RWPE1 (cell line): ENCODE measurements at places on chromosomes 13 and 19.

DNA sequence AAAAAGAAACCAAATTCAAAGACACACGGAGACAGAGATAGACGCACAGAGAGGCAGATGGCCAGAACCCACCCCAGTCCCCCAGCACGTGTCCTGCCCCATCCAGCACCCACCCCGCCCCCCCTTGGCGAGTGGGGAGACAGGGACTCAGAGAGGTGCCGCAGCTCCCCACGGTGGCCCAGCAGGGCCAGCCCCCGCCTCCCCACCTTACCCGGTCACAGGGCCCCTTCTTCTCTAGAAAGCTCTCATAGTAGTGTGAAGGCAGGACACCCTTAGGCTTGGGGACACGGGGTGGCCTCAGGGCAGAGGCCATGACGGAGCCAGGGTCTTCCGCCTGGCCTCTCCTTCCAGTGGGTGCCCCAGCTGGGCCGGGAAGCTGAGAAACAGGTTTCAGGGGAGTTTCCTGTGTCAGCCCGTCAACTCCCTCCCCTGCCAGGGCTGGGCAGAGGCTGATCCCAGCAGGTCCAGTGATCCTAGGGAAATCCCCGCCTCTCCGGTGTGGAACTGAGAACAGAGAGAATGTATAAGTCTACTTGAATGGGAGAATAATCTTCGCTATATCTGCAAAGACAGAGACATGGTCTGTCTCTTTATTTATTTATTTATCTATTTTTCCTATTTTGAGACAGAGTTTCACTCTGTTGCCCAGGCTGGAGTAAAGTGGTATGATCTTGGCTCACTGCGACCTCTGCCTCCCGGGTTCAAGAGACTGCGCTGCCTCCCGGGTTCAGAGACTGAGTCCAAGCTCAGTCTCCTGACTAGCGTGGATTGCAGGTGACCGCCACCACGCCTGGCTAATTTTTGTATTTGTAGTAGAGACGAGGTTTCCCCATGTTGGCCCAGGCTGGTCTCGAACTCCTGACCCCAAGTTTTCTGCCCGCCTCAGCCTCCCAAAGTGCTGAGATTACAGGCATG, at the start of gene STAP2:
TSS of gene STAP2 (minus strand) at position 387 of the 915 bp plus-strand sequence. CDS start at position 313, 74 bp downstream.
- peak; percentile 78 for DNase-seq

DNA sequence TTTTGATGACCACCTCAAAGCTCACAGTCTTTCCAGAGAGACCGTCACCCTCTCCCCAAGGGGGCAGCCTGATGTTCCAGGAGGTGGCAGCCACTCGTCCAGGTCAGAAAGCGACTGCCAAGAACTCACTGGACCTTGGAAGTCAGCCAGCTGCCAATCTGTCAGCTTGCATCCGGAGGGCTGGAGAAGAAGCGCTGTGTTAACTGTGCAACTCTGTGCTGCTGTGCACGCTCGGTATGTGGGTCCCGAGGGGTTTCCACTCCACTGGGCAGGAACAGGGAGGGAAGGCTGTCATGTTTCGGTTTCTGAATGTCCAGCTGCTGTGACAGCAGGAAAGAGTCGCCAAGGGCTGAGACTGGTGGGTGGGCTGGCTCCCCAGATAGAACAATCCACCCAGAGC, 89.2 kb downstream of the CACNA1A start:
- no peak for DNase-seq

GRCh38 chr19:34767951-34768350, 5.1 kb downstream of the ZNF599 start:
- DNase-seq, result no peak

DNA sequence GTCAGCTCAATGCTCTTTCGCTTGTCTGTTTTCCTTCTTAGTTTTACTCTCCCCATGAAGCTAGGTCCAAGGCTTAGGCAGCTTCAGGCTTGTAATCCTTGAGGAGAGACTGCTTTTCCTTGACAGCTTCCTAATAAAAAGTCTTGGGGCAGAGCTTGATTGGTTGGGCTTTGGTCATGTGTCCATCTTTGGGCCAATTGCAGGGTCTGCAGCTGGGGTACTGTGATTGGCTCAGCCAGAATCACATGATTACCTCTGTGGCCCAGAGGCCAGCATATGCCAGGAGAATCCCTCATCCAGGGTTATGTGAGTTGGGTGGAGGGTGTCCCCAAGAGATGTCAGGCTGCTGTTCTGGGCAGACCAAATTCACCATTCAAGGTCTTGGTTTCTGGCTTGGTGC, 8.1 kb downstream of the KLK1 start:
- DNase-seq, result no peak

DNA sequence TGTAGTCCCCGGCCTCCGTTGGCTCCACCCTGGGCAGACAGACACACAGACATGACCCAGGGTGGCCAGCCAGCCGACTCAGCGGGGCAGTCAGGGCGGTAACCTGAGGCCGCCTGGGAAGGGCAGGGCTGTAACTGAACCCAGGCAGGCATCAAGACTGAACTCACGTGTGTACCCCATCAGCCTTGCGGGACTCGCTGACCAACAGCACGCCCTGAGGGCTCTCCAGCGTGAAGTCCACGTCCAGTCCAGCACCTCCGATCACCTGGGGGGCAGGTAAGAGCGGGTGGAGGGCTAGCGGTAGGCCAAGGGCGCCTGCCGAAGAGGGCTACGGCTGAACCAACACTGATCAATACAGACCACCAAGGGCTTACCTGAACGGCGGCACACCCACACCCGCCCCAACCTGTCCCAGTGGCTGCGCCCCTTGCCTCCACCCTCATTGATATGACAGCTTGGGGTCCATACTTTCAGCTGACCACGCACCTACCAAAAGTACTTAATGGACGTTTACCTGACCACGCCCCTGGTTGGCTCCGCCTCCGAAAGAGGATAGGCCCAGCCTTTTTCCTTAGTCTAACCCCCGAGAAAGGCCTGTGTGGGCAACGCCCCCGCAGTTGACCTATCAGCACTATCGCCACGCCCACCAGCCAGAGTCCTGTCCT, 791 bp downstream of the TMED1 start:
- peak; percentile 99 for DNase-seq

GRCh38 chr19:2578391-2578890, 102.5 kb downstream of the GADD45B start:
- DNase-seq, result peak; percentile 47

- DNase-seq, result no peak
Measured at GRCh38 chr19:4712771-4713170, 10.9 kb downstream of the DPP9 start.

- DNase-seq, result no peak
Measured at GRCh38 chr19:3682741-3683404, 17.4 kb downstream of the PIP5K1C start.

- no peak for DNase-seq
Measured at GRCh38 chr13:44292545-44292944, 81.1 kb upstream of the SERP2 start.

DNA sequence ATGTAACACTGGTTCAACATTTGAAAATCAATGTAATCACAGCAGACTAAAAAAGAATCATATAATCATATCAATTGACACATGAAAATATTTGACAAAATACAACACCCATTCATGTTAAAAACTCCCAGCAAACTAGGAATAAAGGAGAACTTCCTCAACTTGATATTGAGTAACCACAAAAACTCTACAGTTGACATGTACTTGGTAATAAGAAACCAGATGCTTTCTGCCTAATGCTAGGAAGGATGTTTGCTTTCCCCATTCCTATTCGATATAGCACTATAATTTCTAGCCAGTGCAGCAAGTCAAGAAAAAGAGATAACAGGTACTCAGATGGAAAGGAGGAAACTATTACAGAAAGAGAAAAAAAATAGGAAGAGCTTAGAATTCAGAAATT, 26.9 kb downstream of the UFM1 start:
- DNase-seq, result no peak

DNA sequence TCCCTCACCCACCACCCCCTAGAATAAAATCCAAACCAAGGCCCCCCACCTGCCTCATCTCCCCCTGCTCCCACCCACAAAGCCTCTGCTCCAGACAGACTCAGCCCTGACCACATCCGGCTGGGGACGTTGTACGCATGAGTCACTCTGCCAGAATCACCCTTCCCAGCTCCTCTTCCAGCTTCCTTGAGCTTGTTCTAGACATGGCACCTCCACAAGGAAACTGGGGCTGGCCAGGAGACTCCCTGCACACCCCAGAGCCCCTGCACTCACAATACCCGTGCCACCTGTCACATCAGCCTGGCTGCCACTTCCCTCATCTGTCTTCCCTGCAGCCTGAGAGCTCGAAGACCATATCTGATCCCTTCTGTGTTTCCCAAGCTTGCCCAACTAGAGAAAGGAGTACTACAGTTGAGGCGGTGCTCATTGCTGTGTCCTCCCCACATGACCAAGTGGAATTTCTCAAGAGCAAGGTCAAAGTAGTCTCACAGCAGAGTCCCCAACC, 9.7 kb downstream of the DEDD2 start:
- DNase-seq, result peak; percentile 71

DNA sequence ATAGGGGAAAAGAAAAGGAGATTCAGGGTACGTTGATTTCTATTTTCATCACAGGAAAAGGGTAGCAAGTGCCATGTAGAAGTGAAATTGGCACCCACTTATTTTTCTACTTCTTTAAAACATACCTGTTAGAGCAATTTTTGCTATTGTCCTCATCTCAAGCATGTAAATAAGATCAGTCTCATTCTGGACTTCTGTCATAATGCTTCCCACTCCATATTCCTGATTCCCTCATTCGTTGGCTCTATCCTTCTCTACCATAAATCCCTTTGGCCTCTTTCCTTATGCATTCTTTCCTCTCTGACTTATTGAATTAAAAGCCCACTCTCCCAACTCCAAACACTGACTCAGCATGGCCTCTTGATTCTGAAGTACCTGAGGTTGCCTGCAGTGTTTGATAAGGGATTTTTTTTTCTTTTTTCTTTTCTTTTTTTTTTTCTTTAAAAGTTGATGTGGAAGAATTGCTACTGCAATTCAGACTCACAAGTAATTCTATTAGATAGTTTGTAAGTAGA, 465.7 kb downstream of the SLITRK6 start:
- no peak for DNase-seq

GRCh38 chr13:99614465-99614885, 113.2 kb downstream of the TM9SF2 start:
- DNase-seq, result peak; percentile 77

DNA sequence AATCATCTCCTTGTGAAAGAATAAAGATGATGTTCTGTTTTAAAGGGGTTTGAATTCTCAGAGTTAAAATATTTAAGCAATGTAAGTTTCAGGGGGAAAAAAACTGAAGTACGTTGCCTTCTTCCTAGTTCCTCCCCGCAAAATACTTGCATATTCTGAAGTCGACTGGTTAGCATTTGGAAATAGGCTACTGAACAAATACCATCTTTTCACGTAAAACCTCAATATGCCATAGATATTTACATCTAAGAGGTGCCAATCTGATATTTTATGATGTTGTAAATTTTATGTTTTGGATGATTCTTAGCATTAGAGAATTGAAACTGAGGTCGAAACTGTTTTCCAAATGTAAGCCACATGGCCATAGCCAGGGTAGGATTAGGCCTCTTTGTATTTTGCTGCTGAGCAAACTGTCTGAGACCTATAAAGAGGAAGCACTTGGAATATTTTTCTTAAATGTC, 138.3 kb downstream of the FLT1 start:
- no peak for DNase-seq

DNA sequence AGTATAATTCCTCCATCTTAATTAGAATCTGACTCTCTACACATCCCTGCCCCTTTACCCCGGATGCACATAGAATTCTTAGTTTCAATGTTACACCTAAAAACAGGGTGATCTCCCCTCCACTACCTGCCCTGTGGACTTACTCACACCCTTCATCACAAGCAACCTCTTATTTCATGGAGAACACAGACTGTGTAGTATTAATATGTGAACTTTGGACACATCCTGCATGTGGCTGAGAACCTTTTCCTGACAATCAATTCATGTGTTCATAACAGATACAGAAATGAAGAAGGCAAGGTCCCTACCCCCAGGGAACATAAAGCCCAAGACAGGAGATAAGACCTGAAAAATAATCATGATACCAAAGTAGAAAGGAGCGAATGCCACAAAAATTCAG, 11.8 kb downstream of the CEACAM6 start:
- no peak for DNase-seq

- no peak for DNase-seq
Measured at GRCh38 chr13:113297370-113298042, 467 bp downstream of the LAMP1 start.

GRCh38 chr13:24493356-24493755, 19.2 kb downstream of the PARP4 start:
- no peak for DNase-seq

GRCh38 chr13:93388701-93389100, 162.1 kb downstream of the GPC6 start:
- DNase-seq, result no peak

DNA sequence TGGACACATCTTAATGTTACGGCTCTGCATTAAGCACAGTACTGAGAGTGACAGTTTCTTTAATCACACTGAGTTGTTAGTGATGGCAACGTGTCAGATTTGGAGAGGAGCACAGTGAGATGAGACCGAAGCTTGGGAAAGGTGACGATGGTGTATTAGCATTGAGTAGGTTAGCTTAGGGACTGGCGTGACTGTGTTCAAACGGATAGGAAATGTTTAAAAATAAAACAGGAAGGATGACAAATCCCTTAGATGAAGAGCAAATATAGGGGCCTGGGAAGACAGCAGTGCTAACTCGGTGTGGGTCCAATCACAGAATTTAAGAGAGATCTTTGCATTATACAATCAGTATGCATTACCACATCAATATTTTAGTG, 384.3 kb downstream of the HS6ST3 start:
- no peak for DNase-seq

DNA sequence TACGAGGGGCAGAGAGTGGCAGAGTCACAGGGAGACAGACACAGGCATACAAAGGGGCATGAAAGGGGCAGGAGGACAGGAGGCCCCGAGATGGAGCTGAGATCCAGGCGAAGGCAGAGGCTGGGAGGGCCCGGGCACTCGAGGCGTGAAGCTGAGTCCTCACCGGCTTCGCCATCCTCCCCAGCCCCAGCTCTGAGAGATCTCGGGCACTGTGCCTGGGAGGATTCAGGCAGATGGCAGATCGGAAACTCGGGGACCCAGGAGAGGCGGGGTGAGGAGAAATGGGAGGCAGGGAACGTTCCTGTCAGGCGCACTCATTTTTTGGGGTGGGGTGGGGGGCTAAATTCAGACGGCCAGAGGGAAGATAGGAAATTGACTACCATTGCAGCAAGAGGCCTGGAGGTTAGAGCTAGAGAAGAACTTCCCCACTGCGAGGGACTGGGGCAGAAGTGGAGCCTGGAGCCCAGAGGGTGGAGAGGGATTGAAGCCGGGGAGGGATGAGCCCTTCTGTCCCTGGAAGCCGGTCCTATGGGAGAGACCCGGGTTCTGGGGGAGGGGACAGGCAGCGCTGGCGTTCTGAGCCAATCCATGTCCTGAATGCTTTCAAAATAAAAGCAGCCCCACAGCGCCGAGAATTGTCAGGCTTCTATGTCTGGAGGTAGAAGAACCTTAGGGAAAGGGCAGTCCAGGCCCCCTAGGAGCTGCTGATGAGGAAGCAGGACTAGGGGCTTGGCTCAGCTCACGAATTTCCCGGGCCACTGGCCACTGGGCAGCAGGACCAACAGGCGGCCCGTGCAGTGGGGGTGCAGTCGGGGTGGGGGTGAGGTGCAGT, 12.6 kb downstream of the LRRC4B start:
- no peak for DNase-seq

- no peak for DNase-seq
Measured at GRCh38 chr19:48419158-48419920, 25.9 kb downstream of the GRIN2D start.
